ENCODE measurements at places on chromosomes 13 and 19.

DNA sequence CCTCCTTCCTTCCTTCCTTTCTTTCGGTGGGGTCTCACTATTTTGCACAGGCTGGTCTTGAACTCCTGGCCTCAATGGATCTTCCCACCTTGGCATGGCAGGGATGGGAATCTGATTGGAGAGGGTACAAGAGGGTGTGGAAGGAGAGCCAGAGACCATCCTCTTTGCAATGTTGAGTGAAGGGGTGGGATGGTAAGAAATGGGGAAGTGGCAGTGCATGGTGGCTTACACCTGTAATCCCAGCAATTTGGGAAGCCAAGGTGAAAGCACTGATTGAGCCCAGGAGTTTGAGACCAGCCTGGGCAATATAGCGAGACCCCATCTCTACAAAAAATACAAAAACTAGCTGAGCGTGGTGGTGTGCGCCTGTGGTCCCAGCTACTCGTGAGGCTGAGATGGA is 5.5 kb downstream of the BLOC1S3 start:
- no peak for DNase-seq

DNA sequence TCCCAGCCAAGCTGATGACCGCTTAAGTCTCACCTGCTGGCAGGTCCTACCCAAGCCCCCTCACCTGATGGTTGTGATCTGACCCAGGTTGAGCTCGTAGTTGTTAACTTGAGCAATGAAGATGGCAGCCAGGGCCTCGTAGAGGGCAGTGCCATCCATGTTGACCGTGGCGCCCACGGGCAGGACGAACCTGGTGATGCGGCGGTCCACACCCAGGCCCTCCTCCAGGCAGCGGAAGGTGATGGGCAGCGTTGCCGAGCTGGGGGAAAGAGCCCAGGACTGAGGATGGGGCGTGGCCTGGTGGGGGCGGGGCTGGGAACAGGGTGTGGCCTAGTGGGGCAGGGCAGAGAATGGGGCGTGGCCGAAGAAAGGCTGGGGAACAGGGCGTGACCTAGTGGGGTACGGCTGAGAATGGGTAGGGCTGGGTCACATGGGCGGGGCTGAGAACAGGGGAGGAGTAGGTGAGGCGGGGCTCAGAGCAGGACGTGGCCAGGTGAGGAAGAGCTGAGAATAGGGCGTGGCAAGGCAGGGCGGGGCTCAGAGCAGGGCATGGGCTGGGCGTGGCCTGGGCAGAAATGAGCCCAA is 12.9 kb downstream of the OR7C2 start:
- DNase-seq, result no peak

GRCh38 chr13:27006519-27007161 is 165.0 kb downstream of the USP12 start:
- no peak for DNase-seq

DNA sequence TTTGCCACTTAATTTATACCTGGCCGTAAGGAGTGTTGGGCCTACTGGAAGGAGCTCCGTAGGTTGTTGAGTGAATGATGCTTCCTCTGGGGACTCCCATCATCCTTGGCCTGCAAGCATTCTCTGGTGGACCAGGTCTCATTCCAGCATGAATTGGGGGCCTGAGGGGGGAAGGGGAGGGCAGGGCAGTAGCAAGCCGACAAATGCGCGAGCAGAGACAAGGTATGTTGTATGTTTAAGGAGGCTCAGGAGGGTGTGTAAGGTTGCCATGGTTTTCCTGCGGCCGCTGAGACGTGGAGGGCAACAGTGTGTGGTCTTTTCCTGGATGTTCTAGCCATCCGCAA is 749 bp downstream of the ZNF264 start:
- no peak for DNase-seq

DNA sequence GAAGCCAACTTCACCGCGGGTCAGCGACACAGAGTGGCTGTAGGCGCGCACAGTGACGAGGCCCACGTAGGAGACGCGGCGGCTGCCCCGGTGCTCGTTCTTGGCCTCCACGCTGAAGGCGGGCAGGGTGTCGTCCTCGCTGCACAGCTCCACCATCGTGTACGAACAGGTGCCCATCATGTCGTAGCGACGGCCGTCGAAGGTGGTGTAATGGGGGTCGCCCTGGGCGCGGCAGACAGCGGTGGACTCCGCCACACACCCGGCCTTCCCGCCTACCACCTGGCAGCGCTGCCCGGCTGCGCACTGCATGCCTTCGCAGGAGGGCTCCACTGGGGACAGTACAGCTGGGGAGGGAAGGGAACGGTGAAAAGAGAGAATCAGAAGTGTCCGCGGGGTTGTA is 10.0 kb downstream of the FCGBP start:
- DNase-seq, result no peak

GRCh38 chr13:31096654-31097302 is 64.9 kb downstream of the HSPH1 start:
- DNase-seq, result no peak

DNA sequence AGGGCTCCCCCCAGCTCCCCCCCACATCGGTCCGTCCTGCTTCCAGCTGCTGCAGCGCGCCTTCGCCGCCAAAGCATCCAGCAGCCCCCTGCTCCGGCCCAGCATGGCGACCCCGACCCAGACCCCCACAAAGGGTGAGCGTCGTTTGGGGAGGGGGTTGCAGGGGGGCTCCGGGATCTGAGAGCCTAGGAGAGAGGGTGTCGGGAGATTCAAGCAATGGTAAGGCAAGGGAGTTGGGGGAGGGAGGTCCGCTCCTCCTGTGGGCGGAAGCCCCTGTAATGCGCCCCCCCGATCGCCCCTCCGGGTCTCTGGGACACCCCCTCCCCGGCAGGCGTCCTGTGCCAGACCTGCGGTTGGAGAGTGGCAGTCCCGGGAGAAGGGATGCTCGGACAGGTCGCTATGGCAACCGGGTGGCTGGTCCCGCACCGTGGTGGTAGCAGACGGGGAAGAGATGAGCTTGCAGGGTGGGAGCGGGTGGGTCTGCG is at the start of gene FXYD7:
Gene FXYD7 (plus strand): TSS at position 25 of the 485 bp plus-strand sequence. CDS start 79 bp downstream, at position 104.
- DNase-seq, result peak; percentile 34

DNA sequence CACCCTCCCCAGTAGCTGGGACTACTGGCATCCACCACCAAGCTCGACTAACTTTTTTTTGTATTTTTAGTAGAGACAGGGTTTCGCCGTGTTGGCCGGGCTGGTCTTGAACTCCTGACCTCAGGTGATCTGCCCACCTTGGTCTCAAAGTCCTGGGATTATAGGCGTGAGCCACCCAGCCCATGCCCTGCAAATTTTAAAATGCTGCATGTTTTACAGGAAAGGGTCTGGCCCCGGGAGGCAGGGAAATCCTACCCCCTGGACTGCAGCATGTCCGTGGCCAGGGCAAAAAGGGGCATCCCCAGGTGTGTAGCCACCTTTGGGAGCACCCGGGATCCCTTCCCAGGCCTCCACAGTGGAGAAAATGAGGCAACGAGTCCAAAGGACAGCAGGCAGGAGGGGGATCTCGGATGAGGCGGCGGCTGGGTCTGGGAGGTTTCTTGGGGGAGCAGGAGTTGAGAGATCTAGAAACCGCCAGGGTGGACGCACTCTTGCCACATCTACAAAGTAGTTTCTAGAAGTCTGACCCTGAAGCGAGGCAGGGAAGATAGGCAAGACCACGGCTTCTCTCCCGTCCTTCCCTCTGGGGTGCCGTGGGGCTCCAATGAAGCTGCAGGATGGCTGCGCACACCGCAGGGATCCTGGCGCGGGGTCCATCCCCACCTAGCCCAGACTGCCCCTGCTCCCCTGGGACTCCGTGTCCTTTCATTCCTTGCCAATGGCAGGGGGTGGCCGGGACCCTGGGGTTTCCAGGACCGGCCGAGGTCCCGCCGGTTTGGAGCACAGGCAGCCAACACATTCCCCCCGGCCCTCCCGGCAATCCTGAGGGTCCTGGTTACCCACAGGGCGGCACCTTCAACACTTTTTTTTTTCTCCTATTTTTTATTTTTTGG is 21.3 kb upstream of the ZBTB7A start:
- no peak for DNase-seq

DNA sequence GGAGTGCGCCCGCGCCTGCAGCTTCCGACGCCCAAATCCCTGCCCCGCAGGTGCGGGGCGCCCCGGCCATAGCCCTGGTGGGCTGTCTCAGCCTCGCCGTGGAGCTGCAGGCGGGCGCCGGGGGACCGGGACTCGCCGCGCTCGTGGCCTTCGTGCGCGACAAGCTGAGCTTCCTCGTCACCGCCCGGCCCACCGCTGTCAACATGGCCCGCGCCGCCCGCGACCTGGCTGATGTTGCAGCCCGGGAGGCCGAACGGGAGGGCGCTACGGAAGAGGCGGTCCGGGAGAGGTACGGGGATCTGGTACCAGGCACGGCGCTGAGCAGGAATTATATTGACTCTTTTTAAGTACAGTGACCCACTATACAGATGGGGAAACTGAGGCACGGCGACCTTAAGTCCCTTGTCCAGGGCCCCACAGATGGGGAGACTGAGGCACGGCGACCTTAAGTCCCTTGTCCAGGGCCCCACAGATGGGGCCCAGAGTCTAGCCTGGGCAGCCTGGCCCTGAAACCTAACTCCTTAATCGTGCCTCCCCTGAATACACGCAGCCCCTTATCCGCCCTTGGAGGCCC is 586 bp downstream of the MRI1 start:
- DNase-seq, result peak; percentile 31

- no peak for DNase-seq
Measured at GRCh38 chr13:22243469-22244163, 572.7 kb downstream of the FGF9 start.

- DNase-seq, result no peak
Measured at GRCh38 chr19:9552536-9553274, 14.3 kb upstream of the ZNF426 start.

- no peak for DNase-seq
Measured at GRCh38 chr19:3836887-3837286, 32.0 kb downstream of the ZFR2 start.

GRCh38 chr13:76799696-76800095 is 86.5 kb downstream of the KCTD12 start:
- DNase-seq, result no peak

- no peak for DNase-seq
Measured at GRCh38 chr13:66348745-66349690, 881.1 kb downstream of the PCDH9 start.

- DNase-seq, result no peak
Measured at GRCh38 chr19:34474233-34474989, 7.1 kb upstream of the WTIP start.

- peak; percentile 9 for DNase-seq
Measured at GRCh38 chr13:44088991-44089413, 209.3 kb downstream of the LACC1 start.

- peak; percentile 15 for DNase-seq
Measured at GRCh38 chr19:32599736-32600157, 18.8 kb downstream of the PDCD5 start.

DNA sequence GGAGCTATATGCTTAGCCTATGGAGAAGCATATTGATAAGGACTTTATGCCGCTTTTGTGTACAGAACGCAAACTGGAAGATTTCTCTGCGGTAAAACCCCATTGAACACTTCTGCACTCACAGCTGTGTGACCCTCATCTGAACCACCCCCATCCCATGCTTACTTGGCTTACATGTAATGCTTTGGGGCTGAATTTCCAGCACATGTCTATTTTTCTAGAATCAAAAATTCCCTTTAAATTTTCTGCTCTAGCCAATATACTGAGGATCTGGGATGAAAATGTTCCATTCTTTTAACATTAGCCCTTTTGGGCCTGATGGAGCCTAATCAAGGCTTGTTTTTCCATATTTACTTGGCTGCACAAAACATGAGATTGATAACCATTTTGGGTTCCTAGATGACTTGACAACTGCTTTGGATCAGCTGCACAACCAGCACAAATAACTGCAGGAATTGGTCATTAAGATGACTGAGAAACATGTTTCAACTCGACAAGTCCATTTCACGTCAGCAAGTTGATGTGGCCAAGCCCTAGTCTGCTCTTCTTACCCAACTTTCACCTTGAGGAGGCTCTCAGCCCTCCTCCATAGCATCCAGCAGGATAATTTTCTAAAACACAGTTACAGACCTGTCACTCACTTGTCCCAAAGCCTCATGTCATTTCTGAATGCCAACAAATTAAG is 52.4 kb downstream of the TNFSF11 start:
- DNase-seq, result no peak

GRCh38 chr13:46666727-46667456 is 113.9 kb downstream of the LRCH1 start:
- DNase-seq, result no peak

- no peak for DNase-seq
Measured at GRCh38 chr13:80094526-80094925, 246.4 kb downstream of the SPRY2 start.

DNA sequence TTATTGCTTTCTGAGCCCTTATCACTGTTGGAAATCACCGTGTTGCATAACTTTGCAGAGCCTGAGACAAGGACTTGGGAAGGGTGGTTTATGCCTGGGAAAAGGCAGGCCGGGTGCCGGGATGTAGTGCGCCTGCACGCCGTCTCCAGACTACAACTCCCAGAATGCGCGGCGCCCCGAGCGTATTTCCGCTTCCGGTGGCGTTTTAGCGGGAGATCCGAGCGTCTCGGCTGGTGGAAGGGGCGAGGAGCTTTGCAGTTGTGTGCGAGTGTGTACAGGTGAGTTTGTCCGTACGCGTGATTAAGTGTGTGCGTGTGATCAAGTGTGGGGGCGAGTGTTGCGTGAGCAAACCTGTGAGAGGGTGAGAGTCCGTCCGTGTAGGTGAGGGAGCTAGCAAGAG is 75.4 kb downstream of the PEG3 start:
- DNase-seq, result no peak

- no peak for DNase-seq
Measured at GRCh38 chr13:81247711-81248110, 906.8 kb upstream of the SPRY2 start.

GRCh38 chr13:45109102-45109720 is 11.1 kb upstream of the GTF2F2 start:
- DNase-seq, result no peak

GRCh38 chr13:77040835-77041234 is 13.9 kb upstream of the FBXL3 start:
- no peak for DNase-seq

GRCh38 chr13:27926644-27927434 is 7.0 kb downstream of the PDX1 start:
- no peak for DNase-seq

DNA sequence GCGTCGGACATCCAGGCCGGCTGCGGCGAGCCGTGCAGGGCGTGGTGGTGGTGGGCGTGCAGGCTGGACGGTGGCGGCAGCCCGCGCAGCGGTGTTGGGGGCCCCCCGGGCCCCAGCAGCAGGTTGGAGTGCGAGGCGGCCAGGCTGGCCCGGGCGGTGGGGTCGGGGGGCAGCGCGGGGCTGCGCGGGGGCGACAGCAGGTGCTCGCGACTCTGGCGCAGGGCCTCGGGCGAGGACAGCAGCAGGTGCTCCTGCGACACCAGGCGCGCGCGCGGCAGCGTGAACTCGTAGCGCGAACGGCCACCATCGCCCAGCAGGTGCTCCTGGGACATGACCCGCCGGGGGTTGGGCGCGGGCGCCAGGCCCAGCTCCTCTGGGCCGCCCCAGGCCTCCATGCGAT is 9.8 kb downstream of the SHISA7 start:
- no peak for DNase-seq

GRCh38 chr13:95367309-95367843 is 66.1 kb upstream of the ABCC4 start:
- no peak for DNase-seq

DNA sequence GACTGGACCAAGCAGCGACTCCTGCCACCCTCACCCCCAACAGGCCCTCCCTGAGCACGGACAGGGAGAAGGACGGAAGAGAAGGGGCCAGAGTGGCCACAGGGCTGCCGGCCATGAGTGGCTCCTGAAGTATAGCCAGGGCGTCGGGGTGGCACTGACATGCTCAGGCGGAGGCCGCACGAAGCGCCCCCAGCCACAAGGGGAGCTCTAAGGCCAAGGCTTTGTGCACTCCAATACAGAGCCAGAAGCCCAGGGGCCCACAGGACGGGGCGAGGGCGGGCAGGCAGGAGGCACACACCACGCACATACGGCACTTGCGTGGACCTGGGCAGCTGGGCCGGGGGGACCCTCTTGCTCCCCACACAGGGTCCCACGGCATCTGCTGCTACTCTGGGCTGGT is 52.0 kb downstream of the KLF2 start:
- peak; percentile 15 for DNase-seq

- no peak for DNase-seq
Measured at GRCh38 chr13:66994097-66994496, 236.0 kb downstream of the PCDH9 start.

Measured in stimulated activated naive CD4-positive, alpha-beta T cell (primary cell).